ENCODE measurements at places on chromosomes 7 and 10. TPM values are rescaled to one million over a fixed set of nuclear protein-coding genes. Genes with fewer than 3 reads are reported as not detected.

- H3K4me1 ChIP-seq = no peaks in the 10 kb centered on the region
- no peaks in the 10 kb centered on the region for H3K36me3 ChIP-seq
Observed at GRCh38 chr10:76202777-76203176, 771.4 kb downstream of the LRMDA start.

Gene SEMA3A
- total RNA-seq = 48.5 TPM

Gene WNT2
- 6.2 TPM for total RNA-seq

Gene ACSM6
- total RNA-seq = not detected

- no peaks in the 10 kb centered on the region for H3K36me3 ChIP-seq
- no peak overlapping the region for H3K4me3 ChIP-seq
- no peak overlapping the region for H3K27ac ChIP-seq
- no peak for DNase-seq
Observed at GRCh38 chr7:7554021-7554432, 12.7 kb upstream of the MIOS start.

- peaks cover 6% of the 10 kb centered on the region for H3K36me3 ChIP-seq
- no peaks in the 10 kb centered on the region for H3K4me1 ChIP-seq
- H3K27ac ChIP-seq = no peak overlapping the region
Observed at GRCh38 chr7:90768301-90768700, 172.2 kb downstream of the CDK14 start.

DNA sequence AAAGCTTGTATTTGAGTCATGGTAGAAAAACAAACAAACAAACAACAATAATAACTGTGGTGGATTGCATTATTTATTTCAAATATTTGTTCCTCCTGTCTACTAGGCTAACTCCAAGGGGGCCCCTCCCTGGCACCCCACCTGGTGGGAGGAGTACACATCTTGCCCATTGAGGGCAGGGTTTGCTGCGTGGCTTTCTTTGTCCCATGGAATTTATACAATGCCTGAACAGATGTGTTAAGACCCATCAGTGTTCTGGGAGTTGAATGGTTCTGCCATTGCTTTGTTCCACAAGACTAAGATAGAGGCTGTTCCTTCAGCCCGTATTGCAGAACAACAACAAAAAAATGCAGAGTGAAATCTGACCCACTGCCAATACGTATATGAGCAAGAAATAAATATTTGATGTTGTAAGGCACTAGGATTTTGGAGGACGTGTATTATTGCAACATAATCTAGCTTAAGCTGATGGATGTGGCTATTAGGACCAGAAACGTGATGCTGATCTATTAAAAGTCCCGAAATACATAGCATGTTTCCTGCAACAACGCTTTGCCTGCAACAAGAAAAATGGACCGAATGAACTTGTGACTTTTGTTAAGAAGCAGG, 119.1 kb upstream of the JCAD start:
- no peak for DNase-seq
- H3K4me1 ChIP-seq = no peaks in the 10 kb centered on the region
- no peak overlapping the region for H3K4me3 ChIP-seq
- no peaks in the 10 kb centered on the region for H3K36me3 ChIP-seq
- no peak overlapping the region for H3K27ac ChIP-seq

Gene NACAD
- total RNA-seq = 2.0 TPM

Gene DNAJC9
- 34.8 TPM for total RNA-seq

DNA sequence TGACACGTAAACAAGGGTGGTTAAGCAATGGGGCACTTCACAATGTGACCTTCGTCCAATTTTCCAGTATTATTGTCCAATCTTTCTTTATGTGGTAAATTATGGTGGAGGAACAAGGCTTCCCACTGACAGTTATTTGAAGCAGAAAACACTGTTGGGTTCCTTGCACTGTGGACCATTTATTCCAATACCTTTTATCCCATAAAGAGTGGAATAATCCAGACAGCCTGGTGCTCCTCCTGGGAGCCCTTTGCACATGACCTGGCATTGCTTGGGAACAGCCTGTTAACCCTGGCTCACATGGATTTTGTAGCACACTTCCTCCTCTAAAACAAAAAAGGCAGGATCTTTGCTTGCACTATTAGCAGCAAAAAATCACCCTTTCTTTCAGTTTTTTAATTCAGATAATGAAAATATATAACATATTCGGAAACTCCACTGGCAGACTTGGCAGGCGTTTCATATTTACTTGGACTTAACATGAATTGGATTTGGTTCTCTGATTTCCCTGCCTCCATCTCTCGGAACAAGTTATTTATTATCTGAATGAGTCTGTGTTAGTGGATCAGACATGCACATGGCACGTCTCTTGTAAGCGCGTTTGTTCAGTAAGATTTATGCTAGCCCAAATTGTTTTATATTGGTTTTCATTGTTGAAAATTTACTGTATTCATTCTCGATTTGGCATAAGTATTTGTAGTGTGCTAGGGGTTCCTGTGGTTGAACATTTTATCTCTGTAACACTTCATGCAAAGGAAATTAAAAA, 59.3 kb downstream of the BMPER start:
- DNase-seq = no peak
- no peaks in the 10 kb centered on the region for H3K36me3 ChIP-seq
- H3K4me1 ChIP-seq = no peaks in the 10 kb centered on the region
- H3K27ac ChIP-seq = no peak overlapping the region

Gene NKX1-2
- total RNA-seq = not detected

DNA sequence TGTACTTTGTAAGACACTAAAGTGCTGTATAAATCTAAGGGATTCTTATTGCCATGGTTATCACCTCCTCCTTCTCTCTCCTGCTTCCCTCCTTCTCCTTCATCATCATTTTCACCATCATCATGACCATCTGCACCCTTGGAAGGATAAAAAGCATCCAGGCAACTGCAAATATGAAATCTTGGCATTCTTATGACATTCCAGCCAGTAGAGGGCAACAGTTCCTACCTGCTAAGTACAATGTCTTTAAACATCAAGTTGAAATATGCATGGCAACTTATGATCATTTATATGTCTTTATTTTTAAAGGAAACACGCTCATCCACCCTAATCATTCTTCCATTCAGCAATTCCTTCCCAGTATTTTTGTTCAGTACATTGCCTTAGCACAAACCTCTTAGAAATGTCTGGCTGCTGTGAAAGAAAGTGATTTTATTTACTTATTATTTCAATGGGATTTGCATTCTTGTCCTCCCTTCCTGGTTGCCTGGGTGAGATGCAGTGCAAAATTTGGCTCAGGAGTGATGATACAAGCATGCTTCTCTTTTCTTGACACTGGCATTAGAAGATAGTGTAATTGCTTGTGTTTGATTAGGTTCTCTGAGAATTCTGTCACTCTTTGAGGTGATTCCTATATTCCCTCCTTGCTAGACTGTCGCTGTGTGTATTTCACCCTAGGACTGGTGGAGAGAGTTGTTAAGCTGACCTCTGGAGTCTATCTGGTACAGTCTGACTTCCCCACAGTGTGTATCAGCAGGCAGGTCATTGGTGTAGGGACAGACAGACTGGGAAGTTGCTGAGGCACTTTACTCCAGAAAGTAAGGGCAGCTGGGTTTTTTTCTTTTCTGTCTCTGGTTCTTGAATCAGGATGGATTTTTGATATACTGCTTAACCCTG, 188.5 kb upstream of the BMPER start:
- no peak for DNase-seq
- H3K36me3 ChIP-seq = no peaks in the 10 kb centered on the region
- H3K4me1 ChIP-seq = peaks cover 15% of the 10 kb centered on the region
- no peak overlapping the region for H3K27ac ChIP-seq
- no peak overlapping the region for H3K4me3 ChIP-seq
- no peaks in the 10 kb centered on the region for H3K27me3 ChIP-seq

DNA sequence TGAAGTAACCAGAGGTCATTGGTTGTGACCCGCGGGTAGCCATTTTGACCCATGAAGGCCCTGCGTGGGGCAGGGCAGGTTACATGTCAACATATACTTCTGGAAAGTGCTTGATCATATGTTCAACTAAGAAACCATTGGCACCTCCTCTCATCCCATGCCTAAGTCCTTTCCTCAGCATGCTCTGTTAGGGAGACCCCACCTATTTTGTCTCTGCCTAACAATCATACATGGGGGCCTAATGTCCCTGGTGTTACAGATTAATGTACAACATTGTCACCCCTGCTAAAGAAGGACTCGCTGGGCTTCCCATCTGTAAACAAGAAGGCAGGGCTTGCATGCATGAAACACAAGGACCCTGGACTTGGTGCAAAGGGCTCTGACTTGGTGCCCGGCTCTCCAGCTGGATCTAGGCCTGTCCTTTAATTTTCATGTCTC, 133.7 kb upstream of the TNS3 start:
- no peaks in the 10 kb centered on the region for H3K36me3 ChIP-seq
- no peaks in the 10 kb centered on the region for H3K27me3 ChIP-seq
- H3K4me1 ChIP-seq = peaks cover 13% of the 10 kb centered on the region
- DNase-seq = no peak
- no peak overlapping the region for H3K4me3 ChIP-seq
- peak overlapping the region; percentile 50 for H3K27ac ChIP-seq

DNA sequence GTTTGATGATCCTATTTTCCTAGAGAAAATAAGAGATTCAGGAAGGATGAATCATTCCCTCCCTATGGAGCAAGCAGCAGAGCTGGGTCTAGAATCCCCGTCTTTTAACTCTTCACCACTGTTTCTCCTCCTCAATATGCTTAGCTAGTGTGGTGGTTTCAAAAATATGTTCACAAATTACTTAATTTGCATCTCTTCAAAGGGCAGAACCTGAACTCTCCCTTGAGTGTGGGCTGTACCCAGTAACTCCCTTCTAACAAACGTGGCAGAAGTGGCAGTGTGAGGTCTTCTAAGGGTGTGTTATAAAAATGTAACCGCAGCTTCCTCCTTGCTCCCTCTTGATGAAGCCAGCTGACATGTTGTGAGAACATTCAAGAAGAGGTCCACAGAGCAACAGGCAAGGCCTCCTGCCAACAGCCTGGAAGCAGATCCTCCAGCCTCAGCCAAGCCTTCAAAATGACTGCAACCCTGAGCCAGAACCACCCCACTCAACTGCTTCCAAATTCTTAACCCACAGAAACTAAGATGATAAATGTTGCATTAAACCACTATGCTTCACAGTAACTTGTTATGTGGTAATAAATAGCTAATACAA, 36.6 kb downstream of the SRPK2 start:
- H3K27me3 ChIP-seq = no peaks in the 10 kb centered on the region
- peak; percentile 87 for DNase-seq
- H3K4me3 ChIP-seq = no peak overlapping the region
- H3K27ac ChIP-seq = peak overlapping the region; percentile 45

Gene CLCN1
- total RNA-seq = 0.54 TPM

GRCh38 chr10:48705401-48705938, 20.8 kb downstream of the WDFY4 start:
- no peak for DNase-seq
- H3K27me3 ChIP-seq = peaks cover 4% of the 10 kb centered on the region
- no peak overlapping the region for H3K27ac ChIP-seq
- H3K4me1 ChIP-seq = no peaks in the 10 kb centered on the region
- no peak overlapping the region for H3K4me3 ChIP-seq

- H3K4me1 ChIP-seq = peaks cover 98% of the 10 kb centered on the region
- no peak overlapping the region for H3K4me3 ChIP-seq
- no peak for DNase-seq
- peak overlapping the region; percentile 92 for H3K27ac ChIP-seq
Observed at GRCh38 chr7:47576031-47576865, 5.7 kb downstream of the TNS3 start.

Gene NMT2
- 13.7 TPM for total RNA-seq

DNA sequence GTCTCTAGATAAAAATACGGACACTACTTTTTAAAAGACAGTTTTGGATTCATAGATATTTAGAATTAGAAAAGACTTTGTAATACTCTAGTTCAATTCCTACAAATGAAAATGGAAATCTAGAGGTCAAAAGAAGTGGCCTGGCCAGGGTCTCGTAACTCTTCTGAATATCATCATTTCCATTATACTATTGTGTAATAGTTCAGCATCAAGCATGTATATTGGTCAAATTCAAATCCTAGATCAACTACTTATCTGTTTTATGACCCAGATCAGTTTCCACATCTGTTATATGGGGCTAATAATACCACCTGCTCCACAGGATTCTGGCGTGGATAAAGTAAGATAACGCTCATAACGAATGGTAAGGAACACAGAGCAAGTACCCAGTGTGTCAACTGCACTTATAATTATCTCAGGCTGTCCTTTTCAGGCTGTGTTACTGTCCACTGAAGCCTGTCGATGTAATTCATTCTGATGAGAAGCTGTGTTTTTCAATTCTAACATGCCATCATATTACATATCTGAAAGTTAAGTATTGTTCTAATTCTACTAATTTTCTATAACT, 54.3 kb downstream of the ARHGAP21 start:
- H3K4me3 ChIP-seq = no peak overlapping the region
- no peaks in the 10 kb centered on the region for H3K36me3 ChIP-seq
- no peak for DNase-seq
- H3K27me3 ChIP-seq = no peaks in the 10 kb centered on the region

DNA sequence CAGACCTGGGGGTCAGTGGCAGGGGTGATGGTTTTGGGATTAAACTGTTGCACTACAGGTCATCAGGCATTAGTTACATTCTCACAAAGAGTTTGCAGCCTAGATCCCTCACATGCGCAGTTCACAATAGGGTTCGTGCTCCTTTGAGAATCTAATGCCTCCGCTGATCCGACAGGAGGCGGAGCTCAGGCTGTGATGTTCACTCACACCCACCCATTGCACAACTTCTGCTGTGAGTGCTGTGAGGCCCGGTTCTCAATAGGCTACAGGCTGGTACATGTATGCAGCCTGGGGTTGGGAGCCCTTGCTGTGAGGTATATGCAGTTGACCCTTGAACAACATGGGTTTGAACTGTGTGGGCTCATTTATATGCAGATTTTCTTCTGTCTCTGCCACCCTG, 416.4 kb downstream of the GFRA1 start:
- H3K36me3 ChIP-seq = no peaks in the 10 kb centered on the region
- no peaks in the 10 kb centered on the region for H3K4me1 ChIP-seq
- no peak for DNase-seq
- H3K27me3 ChIP-seq = no peaks in the 10 kb centered on the region

DNA sequence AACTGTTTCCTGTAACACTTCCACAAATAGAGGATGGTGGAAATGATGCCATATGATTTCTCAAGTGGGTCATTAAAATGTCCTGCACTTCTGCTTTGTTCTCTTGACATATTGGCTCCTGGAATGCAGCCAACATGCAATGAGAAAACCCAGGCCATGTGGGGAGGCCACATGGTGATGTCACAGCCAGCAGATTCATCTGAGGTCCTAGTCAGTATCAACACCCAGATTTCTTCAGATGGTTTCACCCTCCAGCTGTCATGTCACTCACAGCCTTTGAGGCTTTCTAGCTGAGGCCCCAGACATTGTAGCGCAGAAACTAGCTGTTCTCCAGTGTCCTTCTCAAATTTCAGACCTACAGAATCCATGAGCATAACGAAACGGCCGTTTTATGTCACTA, 102.3 kb upstream of the NUPR2 start:
- H3K4me3 ChIP-seq = no peak overlapping the region
- no peaks in the 10 kb centered on the region for H3K27me3 ChIP-seq
- H3K36me3 ChIP-seq = no peaks in the 10 kb centered on the region
- H3K4me1 ChIP-seq = no peaks in the 10 kb centered on the region
- no peak overlapping the region for H3K27ac ChIP-seq

DNA sequence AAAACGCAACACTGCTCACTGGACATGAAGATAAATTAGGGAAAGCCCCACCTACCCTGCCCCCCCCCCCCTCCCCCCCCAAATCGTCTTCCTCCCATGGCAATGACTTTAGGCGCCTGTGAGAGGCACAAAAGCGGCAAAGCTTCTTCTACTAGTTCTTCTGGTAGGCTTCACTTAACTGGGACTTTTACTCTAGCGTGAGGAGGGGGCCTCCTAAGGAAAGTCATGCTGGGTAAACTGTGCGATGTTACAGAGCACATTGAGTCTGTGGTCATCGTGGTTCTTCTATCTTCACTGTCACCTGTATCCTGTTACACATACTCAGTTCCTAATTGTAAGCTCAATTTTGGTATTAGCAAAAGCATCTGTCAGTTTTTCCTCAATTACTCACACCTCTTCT, 25.1 kb downstream of the HSPB1 start:
- H3K36me3 ChIP-seq = peaks cover 20% of the 10 kb centered on the region
- no peak overlapping the region for H3K27ac ChIP-seq
- H3K27me3 ChIP-seq = no peaks in the 10 kb centered on the region

Gene SLC39A12
- 0.13 TPM for total RNA-seq

Gene COL1A2
- total RNA-seq = 72.8 TPM
